ENCODE measurements at places on chromosomes 6 and 20.

GRCh38 chr6:37559501-37559900 lies 59.8 kb upstream of the CCDC167 start:
- no peak overlapping the region for H3K27ac ChIP-seq
- DNase-seq: no peak
- no peaks in the 10 kb centered on the region for H3K27me3 ChIP-seq
- peaks cover 45% of the 10 kb centered on the region for H3K4me1 ChIP-seq

DNA sequence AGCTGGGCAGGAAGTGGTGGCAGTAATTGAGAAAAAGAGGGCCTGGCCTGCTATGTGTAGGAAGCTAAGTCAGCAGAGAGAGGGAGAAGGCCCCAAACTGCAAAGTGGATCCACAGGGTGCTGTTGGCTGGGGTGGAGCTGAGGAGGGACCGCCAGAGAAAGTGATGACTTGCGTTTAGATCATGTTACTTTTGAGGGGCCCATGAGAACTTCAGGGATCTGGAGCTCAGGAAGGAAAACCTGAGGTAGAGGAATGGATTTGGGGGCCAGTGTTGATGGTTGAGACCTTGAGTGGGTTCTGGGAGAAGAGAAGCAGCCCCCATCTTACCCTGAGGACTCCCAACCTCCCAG lies 155.5 kb downstream of the MRPL14 start:
- H3K27me3 ChIP-seq: no peaks in the 10 kb centered on the region
- no peaks in the 10 kb centered on the region for H3K36me3 ChIP-seq
- H3K4me3 ChIP-seq: no peak overlapping the region
- H3K4me1 ChIP-seq: peaks cover 16% of the 10 kb centered on the region
- H3K27ac ChIP-seq: no peak overlapping the region

GRCh38 chr20:25065072-25065624 lies 7.2 kb upstream of the ACSS1 start:
- DNase-seq: no peak
- H3K36me3 ChIP-seq: no peaks in the 10 kb centered on the region
- H3K4me3 ChIP-seq: no peak overlapping the region
- no peaks in the 10 kb centered on the region for H3K4me1 ChIP-seq
- no peak overlapping the region for H3K27ac ChIP-seq

- H3K27me3 ChIP-seq: no peaks in the 10 kb centered on the region
- no peak overlapping the region for H3K4me3 ChIP-seq
- peaks cover 5% of the 10 kb centered on the region for H3K4me1 ChIP-seq
Measured at GRCh38 chr20:62651285-62652021, 9.2 kb downstream of the SLCO4A1 start.

DNA sequence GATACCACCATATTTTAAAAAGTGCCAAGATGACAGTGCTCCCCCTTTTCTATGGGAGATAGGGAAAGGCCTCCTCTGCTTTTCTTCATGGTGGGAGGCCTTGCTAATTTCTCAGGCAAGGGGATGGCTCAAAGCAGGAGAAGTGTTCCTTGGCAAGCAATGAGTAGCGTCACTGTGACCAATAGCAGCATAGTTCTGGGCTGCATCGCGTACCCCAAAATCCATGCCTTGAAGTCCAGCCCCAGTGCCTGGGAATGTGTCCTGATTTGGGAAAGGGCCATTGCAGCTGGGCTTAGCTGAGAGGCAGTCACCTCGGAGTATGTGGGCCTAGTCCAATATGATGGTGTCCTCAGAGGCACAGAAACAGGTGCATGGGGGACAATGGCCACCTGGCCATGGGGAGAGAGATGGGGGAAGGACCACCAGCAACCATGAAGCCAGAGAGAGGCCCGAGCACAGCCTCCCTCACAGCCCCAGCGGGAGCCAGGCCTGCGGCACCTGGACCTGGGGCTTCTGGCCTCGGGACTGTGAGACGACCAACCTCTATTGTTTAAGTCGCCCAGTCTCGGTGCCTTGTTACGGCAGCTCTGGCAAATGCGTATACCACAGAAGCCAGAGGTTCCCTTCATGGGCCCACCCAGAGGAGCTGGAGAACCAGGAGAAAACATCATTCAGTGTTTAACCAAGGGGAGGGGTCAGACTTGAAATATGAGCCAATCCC lies 153.1 kb upstream of the RPS6KA2 start:
- H3K36me3 ChIP-seq: no peaks in the 10 kb centered on the region
- DNase-seq: no peak
- H3K27ac ChIP-seq: no peak overlapping the region
- no peak overlapping the region for H3K4me3 ChIP-seq
- H3K27me3 ChIP-seq: no peaks in the 10 kb centered on the region
- H3K4me1 ChIP-seq: no peaks in the 10 kb centered on the region

DNA sequence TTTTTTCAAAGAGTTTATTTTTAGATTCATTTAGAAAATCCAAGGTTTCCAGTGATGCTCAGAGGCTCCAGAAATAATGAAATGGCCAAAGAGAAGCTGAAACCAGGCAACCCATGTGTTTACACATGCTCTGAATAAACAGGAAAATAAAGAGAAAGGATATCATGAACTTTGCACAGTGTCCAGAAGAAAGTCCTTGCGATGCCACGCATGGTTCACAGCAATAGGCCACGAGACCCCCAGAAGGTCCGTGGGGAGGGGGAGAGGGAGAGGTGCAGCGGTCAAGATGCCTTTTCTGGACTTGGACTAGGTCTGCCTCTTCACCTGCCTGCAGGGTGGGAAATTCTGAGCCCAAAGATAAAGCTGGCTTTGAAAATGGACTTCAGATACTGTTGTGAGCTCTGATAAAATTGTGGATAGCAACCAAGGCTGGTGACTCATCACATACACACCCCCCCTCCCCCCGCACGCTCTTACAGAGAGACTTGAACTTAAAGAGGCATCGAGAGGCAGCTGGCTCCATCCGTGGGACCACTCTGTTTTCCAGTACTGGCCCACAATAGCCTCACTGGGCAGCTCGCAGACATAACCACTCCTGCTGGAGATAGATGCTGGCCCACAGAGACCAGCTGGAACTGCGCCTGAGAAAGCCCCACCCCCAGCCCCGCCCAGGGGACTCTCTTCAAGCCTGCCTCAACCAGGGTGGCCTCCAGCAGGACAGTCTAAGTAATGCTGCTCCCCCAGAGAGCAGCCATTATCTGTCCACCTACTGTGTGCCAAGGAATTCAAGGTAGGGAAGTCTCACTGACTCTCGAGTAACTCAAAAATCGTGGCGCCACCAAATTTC lies 21.2 kb upstream of the NFATC2 start:
- peaks cover 23% of the 10 kb centered on the region for H3K4me1 ChIP-seq
- H3K36me3 ChIP-seq: no peaks in the 10 kb centered on the region
- no peak overlapping the region for H3K4me3 ChIP-seq
- DNase-seq: no peak
- H3K27ac ChIP-seq: no peak overlapping the region
- H3K27me3 ChIP-seq: peaks cover 27% of the 10 kb centered on the region

DNA sequence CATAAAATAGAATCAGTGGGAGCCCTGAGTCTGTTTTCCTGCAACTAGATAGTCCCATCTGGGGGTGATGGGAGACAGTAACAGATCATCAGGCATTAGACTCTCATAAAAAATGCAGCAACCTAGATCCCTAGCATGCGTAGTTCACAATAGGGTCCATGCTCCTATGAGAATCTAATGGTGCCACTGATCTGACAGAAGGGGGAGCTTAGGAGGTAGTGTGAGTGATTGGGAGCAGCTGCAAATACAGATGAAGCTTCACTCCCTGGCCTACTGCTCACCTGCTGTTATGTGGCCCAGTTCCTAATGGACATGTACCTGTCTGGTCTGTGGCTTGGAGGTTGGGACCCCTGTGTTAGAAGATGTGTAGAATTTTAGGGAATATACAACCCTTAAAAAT lies 904.5 kb upstream of the EPHA7 start:
- no peaks in the 10 kb centered on the region for H3K27me3 ChIP-seq
- DNase-seq: no peak
- H3K27ac ChIP-seq: no peak overlapping the region

DNA sequence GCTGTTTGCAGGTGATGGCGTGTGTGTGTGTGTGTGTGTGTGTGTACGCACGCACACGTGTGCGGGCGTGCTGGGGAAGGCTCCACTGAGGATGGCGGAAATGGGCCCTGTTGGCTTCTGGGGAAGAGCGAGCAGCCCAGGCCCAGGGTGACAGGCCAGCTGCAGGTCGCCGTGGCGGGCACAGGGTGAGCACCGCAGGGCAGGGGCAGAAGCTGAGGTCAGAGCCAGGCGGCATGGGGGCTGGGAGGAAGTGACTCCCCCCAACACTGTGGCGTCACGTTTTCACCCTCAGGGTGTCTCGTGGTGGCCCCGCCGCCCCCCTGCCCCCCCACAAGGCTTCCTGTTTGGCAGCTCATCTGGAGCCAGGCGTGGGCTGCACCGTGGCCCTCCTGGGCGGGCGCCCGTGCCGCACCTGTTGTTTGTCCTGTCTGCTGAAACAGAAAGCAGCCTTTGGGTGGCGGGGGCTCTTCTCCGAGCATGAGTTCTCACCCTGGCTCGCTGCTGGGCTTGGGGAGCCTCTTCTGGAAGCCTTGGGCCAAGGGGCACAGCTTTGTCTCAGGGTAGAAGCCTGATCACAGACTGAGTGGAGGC lies 7.1 kb downstream of the RBM38 start:
- peaks cover 30% of the 10 kb centered on the region for H3K4me1 ChIP-seq
- no peak for DNase-seq
- H3K36me3 ChIP-seq: peaks cover 97% of the 10 kb centered on the region
- H3K4me3 ChIP-seq: no peak overlapping the region

DNA sequence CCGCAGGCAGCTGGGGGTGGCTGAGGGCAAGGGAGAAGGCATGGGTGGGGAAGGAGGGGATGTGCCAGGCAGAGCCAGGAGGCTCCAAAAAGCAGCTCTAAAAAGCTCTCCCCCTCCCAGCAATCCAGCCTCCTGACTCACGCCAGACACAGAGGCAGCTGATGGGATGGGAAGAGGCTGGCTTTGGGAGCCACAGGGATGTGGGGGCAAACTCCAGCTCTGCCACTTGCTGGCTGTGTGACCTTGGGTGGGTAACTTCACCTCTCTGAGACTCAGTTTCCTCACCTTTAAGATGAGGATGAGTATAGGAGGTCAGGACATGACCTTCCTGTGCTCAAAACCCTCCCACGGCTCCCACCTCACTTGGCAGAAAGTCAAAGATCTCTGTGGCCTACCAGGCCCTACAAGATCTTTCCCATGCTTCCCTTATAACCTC lies 148.9 kb downstream of the CEBPB start:
- H3K4me1 ChIP-seq: no peaks in the 10 kb centered on the region
- H3K4me3 ChIP-seq: no peak overlapping the region
- H3K27me3 ChIP-seq: no peaks in the 10 kb centered on the region
- H3K27ac ChIP-seq: peak overlapping the region; percentile 30
- no peak for DNase-seq
- H3K36me3 ChIP-seq: no peaks in the 10 kb centered on the region

GRCh38 chr6:29516108-29516507 lies 28.4 kb upstream of the MAS1L start:
- no peaks in the 10 kb centered on the region for H3K27me3 ChIP-seq
- H3K36me3 ChIP-seq: no peaks in the 10 kb centered on the region
- no peak for DNase-seq
- no peak overlapping the region for H3K4me3 ChIP-seq
- no peak overlapping the region for H3K27ac ChIP-seq

Data from neuronal stem cell (in vitro differentiated cells).